Endothelial cell of umbilical vein (primary cell): ENCODE measurements at places on chromosomes 16 and 17. TPM values are rescaled to one million over a fixed set of nuclear protein-coding genes. Genes with fewer than 3 reads are reported as not detected.

Gene VTN
- not detected in 2 replicates for total RNA-seq

Gene GEMIN4
- total RNA-seq = 29.1 and 29.9 TPM in 2 replicates

Gene TMEM235
- total RNA-seq = 0.38 TPM in 1 of 2 replicates, not detected in the other

GRCh38 chr16:72744076-72744793 lies 303.7 kb downstream of the ZFHX3 start:
- no peak for DNase-seq

DNA sequence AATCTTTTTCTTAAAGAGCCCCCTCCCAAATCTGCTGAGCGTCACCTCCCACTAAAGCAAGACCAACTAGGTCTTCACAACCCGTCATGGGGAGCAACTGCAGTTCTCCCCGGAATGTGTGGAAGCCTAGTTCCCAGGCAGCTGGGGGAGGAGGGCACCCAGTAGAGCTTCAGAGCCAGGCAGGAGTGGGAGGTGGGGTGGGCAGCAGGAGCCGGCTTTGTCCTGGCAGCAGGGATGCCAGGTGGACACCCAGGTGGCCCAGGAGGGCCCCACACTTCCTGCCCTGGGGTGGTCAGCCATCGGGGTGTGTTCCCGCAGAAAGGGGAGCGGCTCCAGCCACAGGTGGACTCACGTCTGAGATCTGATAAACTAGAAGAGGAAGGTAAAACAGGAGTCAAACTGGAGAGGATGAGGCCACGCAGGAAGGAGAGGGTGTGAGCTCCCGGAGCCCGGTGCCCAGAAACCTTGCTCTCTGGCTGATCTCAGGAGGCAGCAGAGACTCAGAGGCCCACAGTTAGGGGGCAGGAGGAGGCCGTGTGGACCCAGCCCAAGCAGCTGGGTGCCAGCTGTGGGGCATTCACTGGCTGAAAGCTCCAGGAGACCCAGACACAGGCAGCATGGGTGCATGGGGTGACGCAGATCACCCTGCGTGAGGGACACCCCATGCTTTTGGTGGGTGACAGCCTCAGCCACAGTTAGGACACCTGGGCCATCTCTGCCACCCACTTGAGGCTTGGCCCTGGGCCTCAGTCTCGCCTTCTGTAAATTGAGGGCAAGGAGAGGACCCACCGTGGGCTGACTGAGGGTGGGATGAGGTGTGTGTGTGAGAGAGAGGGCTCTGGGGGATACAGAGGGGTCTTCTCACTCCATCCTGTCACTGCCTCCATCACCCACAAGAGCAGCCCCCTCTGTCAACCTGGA lies 260.8 kb upstream of the TNRC6C start:
- no peak for DNase-seq
